Upper lobe of right lung (tissue), 1 donor: ENCODE measurements at places on chromosomes 2 and 18. TPM values are rescaled to one million over a fixed set of nuclear protein-coding genes. Genes with fewer than 3 reads are reported as not detected.
A peak's percentile ranks its signal among the peaks of the same experiment; 100 is the strongest.

GRCh38 chr2:227106845-227107759 lies 56.9 kb downstream of the COL4A4 start:
- no peaks in the 10 kb centered on the region for H3K27me3 ChIP-seq
- H3K4me1 ChIP-seq = no peaks in the 10 kb centered on the region
- H3K27ac ChIP-seq = no peak overlapping the region
- no peaks in the 10 kb centered on the region for H3K36me3 ChIP-seq
- H3K4me3 ChIP-seq = no peak overlapping the region
- no peak for DNase-seq

The RGPD3 gene
- total RNA-seq = 0.12 TPM

- no peaks in the 10 kb centered on the region for H3K4me1 ChIP-seq
- H3K27ac ChIP-seq = no peak overlapping the region
- H3K36me3 ChIP-seq = no peaks in the 10 kb centered on the region
- no peaks in the 10 kb centered on the region for H3K27me3 ChIP-seq
- no peak overlapping the region for H3K4me3 ChIP-seq
These were observed 153.7 kb upstream of the SERTAD2 start for GRCh38 chr2:64807417-64807816.

GRCh38 chr2:118114863-118115262 lies 26.6 kb downstream of the INSIG2 start:
- peaks cover 15% of the 10 kb centered on the region for H3K4me1 ChIP-seq
- no peaks in the 10 kb centered on the region for H3K27me3 ChIP-seq
- no peak overlapping the region for H3K27ac ChIP-seq
- H3K36me3 ChIP-seq = no peaks in the 10 kb centered on the region
- H3K4me3 ChIP-seq = no peak overlapping the region

- H3K27me3 ChIP-seq = no peaks in the 10 kb centered on the region
- H3K27ac ChIP-seq = no peak overlapping the region
- H3K36me3 ChIP-seq = no peaks in the 10 kb centered on the region
- no peak overlapping the region for H3K4me3 ChIP-seq
These were observed 263.2 kb downstream of the CDH7 start for GRCh38 chr18:66013969-66014368.

DNA sequence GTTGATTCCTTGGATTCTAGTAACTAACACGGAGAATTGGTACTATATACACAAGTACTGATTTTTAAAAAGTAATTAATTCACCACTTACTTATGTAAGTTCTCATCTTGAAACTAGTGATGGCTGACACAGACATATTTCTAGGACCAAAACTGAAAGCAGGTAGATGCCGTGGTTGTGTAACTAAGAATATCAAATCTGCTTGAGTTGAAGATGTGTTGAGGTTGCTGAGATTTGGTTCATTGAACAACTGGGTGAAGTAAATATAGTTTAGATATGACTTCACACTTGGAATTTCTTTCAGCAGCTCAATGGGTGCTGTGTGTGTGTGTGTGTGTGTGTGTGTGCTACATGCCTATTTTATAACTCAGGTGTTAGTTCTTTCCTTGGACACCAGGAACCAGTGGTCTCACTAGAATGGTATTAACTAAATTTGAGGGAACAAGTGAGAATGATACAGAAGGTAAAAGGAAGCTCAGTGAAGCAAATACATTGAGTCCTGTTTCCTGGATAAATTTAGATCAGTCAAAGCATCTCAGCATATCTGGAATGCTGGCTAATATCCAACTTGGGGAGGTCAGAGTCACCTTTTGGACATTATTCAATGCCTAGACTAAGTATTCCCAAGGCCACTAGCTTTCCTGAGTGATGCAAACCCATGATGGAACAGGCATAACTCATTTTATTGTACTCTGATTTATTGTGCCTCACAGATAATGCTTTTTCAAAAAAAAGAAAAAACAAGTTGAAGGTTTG lies 110.7 kb upstream of the ZEB2 start:
- no peak for DNase-seq
- no peaks in the 10 kb centered on the region for H3K27me3 ChIP-seq
- H3K4me1 ChIP-seq = no peaks in the 10 kb centered on the region
- H3K27ac ChIP-seq = no peak overlapping the region
- no peak overlapping the region for H3K4me3 ChIP-seq

The TNFAIP6 gene
- 3.0 TPM for total RNA-seq

DNA sequence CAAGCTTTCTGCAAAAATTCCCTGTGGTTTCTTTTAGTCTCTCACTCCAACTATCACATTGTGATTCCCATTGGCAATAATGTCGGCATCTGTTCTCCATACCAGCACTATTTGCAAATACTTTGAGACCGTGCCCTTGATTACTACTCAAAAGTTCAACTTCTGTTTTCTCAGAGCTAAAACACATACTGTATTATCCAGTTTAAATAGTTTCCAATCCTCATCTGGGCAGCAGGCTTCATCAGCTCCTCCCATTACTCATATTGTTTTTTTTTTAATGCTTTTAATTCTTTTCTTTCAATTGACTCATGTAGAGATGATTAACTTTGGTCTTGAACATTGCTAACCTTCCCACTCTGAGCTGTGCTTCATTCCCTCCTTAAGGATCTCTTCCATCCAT lies 135.8 kb downstream of the METTL8 start:
- no peaks in the 10 kb centered on the region for H3K4me1 ChIP-seq
- no peaks in the 10 kb centered on the region for H3K36me3 ChIP-seq
- no peaks in the 10 kb centered on the region for H3K27me3 ChIP-seq
- no peak overlapping the region for H3K4me3 ChIP-seq
- H3K27ac ChIP-seq = no peak overlapping the region

GRCh38 chr18:9038277-9038871 lies 64.1 kb upstream of the NDUFV2 start:
- no peaks in the 10 kb centered on the region for H3K27me3 ChIP-seq
- H3K36me3 ChIP-seq = no peaks in the 10 kb centered on the region

The HJURP gene
- total RNA-seq = 1.2 TPM

GRCh38 chr2:54194761-54195750 lies 61.0 kb downstream of the TSPYL6 start:
- no peak for DNase-seq
- no peaks in the 10 kb centered on the region for H3K36me3 ChIP-seq
- no peak overlapping the region for H3K27ac ChIP-seq
- no peaks in the 10 kb centered on the region for H3K4me1 ChIP-seq

The PSMA8 gene
- not detected for total RNA-seq

GRCh38 chr18:57432751-57433400 lies 2.3 kb upstream of the ONECUT2 start:
- H3K27ac ChIP-seq = no peak overlapping the region
- H3K27me3 ChIP-seq = peaks cover 90% of the 10 kb centered on the region
- H3K4me3 ChIP-seq = no peak overlapping the region
- no peaks in the 10 kb centered on the region for H3K36me3 ChIP-seq
- peaks cover 3% of the 10 kb centered on the region for H3K4me1 ChIP-seq

DNA sequence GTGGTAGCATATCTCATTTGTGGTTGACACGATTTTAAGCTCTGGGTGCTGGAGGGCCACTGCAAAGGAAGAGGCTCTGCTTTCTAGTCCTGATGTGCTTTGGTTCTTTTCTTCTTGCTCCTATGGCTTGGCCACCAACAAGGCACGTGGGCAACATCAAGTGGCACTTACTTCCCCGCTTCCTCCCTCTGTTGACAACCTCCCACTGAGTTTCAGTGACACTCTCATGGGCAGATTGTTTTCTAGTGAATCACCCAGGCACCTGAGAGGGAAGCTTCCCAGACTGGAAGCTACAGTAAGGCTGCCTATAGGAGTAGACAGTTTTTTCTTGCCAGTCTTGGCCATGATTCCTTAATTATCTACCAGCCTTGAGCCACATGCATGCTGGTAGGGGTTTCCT lies 89.0 kb downstream of the NBAS start:
- H3K36me3 ChIP-seq = peaks cover 59% of the 10 kb centered on the region
- H3K4me3 ChIP-seq = no peak overlapping the region
- H3K27ac ChIP-seq = no peak overlapping the region
- no peak for DNase-seq
- H3K27me3 ChIP-seq = no peaks in the 10 kb centered on the region

DNA sequence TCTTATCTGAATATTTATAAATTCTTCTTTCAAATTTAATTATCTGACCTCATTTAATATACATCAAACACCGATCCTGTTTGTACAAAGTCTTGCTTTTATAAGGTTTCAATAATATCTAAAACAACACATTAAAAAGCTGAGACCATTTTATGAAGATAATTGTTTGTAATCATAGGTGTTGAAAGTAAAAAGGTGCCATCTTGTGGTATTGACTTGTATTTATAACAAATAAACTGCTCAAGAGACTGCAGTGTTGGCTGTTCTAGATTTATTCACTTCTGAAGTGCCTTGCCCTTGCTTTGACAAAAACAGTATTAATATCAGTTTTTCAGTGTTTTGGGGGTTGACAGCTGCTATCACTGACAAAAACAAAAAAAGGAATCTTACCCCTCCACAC lies 286.8 kb upstream of the HNMT start:
- no peak overlapping the region for H3K27ac ChIP-seq
- DNase-seq = no peak
- no peaks in the 10 kb centered on the region for H3K27me3 ChIP-seq
- H3K4me1 ChIP-seq = no peaks in the 10 kb centered on the region
- H3K36me3 ChIP-seq = no peaks in the 10 kb centered on the region

The BBS5 gene
- 6.0 TPM for total RNA-seq

GRCh38 chr18:72194072-72194471 lies 350.1 kb downstream of the CBLN2 start:
- H3K4me1 ChIP-seq = no peaks in the 10 kb centered on the region
- H3K36me3 ChIP-seq = no peaks in the 10 kb centered on the region
- no peak overlapping the region for H3K27ac ChIP-seq
- DNase-seq = no peak

The IL36RN gene
- not detected for total RNA-seq

DNA sequence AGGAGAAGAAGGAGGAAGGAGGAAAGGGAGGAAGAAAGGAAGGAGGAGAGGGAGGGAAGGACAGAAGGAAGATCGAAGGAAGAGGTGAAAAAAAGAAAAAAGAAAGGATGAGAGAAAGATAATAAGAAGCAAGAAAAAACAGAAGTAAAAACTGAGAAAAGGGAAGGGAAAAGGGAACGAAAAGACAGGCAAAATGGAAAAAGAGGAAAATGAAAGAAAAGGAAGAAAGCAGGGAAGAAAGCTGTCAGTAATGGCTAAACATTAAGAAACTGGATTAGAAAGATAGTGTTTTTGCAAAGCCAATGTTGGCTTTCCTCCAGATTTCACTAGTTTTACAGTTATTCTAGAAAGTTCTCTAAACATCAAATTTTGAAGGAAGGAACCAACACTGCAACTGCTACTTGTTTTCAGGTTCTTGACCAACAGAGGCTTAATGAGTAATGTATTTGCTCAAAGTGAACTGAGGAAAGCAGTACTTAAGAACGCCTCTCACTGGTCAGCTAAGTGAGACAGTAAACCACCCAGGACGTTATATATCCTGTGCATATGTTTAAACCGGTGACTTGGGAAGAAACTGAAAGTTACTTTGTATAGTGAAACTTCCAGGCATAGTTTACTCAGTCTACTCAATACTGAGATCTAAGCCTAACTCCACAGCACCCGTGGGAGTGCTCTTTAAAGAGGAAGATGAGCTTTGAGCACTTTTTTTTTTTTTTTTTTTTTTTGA lies 286.2 kb upstream of the TRIB2 start:
- no peaks in the 10 kb centered on the region for H3K36me3 ChIP-seq
- H3K4me1 ChIP-seq = peaks cover 10% of the 10 kb centered on the region
- H3K27me3 ChIP-seq = no peaks in the 10 kb centered on the region

GRCh38 chr2:135874777-135875365 lies 1.4 kb downstream of the MCM6 start:
- no peak overlapping the region for H3K27ac ChIP-seq
- H3K36me3 ChIP-seq = peaks cover 13% of the 10 kb centered on the region
- H3K27me3 ChIP-seq = no peaks in the 10 kb centered on the region
- H3K4me3 ChIP-seq = peak overlapping the region; percentile 89
- DNase-seq = no peak

GRCh38 chr2:162244541-162245031 lies 1.3 kb upstream of the FAP start:
- no peaks in the 10 kb centered on the region for H3K36me3 ChIP-seq
- H3K27me3 ChIP-seq = no peaks in the 10 kb centered on the region
- H3K4me3 ChIP-seq = no peak overlapping the region
- peak; percentile 71 for DNase-seq

The STK11IP gene
- 25.7 TPM for total RNA-seq

The SPATA3 gene
- not detected for total RNA-seq

GRCh38 chr2:33272001-33272400 lies 204.4 kb upstream of the RASGRP3 start:
- no peaks in the 10 kb centered on the region for H3K36me3 ChIP-seq
- no peak overlapping the region for H3K27ac ChIP-seq
- H3K27me3 ChIP-seq = no peaks in the 10 kb centered on the region
- no peak for DNase-seq
- peaks cover 6% of the 10 kb centered on the region for H3K4me1 ChIP-seq

The STPG4 gene
- not detected for total RNA-seq

The CTLA4 gene
- total RNA-seq = 1.4 TPM

- H3K27me3 ChIP-seq = no peaks in the 10 kb centered on the region
- no peak overlapping the region for H3K4me3 ChIP-seq
- peaks cover 21% of the 10 kb centered on the region for H3K4me1 ChIP-seq
- H3K36me3 ChIP-seq = no peaks in the 10 kb centered on the region
These were observed 41.6 kb downstream of the FBXO48 start for GRCh38 chr2:68425503-68425902.

GRCh38 chr18:48996901-48997463 lies 46.2 kb upstream of the SMAD7 start:
- no peak overlapping the region for H3K27ac ChIP-seq
- no peaks in the 10 kb centered on the region for H3K27me3 ChIP-seq
- DNase-seq = no peak
- H3K4me3 ChIP-seq = no peak overlapping the region
- peaks cover 29% of the 10 kb centered on the region for H3K4me1 ChIP-seq

The MARCHF7 gene
- total RNA-seq = 83.2 TPM

DNA sequence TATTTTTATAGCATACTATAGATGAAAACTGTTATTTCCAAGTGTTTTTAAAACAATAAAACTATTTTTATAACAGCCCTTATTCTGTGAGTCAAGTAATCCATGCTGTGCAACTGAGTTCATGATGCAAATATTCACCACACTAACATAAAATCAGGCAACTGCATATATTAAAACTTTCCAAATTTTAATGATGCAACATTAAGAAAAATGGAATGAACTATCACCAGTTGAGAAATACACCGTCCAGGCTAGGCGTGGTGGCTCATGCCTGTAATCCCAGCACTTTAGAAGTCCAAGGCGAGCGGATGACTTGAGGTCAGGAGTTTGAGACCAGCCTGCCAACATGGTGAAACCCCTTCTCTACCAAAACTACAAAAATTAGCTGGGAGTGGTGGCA lies 114.5 kb downstream of the CDH2 start:
- no peaks in the 10 kb centered on the region for H3K27me3 ChIP-seq
- no peak for DNase-seq
- H3K36me3 ChIP-seq = no peaks in the 10 kb centered on the region
- no peaks in the 10 kb centered on the region for H3K4me1 ChIP-seq
- no peak overlapping the region for H3K27ac ChIP-seq

The ITPRIPL1 gene
- 1.3 TPM for total RNA-seq

DNA sequence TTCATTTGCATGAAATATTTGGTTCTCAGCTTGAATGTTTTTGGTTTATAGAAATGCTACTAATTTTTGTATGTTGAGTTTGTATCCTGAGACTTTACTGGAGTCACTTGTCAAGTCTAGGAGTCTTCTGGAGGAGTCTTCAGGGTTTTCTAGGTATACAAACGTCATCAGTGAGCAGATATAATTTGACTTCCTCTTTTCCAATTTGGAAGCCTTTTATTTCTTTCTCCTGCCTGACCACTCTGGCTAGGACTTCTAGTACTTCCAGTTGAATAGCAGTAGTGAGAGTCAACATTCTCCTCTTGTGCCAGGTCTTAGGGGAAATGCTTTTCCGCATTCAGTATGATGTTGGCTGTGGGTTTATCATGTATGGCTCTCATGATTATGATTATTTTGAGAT lies 55.4 kb upstream of the THUMPD2 start:
- no peak overlapping the region for H3K4me3 ChIP-seq
- DNase-seq = no peak
- H3K27ac ChIP-seq = no peak overlapping the region
- no peaks in the 10 kb centered on the region for H3K27me3 ChIP-seq

The RNU2-63P gene
- not detected for total RNA-seq
